ENCODE measurements at places on chromosomes 7 and 10. TPM values are rescaled to one million over a fixed set of nuclear protein-coding genes. Genes with fewer than 3 reads are reported as not detected.

DNA sequence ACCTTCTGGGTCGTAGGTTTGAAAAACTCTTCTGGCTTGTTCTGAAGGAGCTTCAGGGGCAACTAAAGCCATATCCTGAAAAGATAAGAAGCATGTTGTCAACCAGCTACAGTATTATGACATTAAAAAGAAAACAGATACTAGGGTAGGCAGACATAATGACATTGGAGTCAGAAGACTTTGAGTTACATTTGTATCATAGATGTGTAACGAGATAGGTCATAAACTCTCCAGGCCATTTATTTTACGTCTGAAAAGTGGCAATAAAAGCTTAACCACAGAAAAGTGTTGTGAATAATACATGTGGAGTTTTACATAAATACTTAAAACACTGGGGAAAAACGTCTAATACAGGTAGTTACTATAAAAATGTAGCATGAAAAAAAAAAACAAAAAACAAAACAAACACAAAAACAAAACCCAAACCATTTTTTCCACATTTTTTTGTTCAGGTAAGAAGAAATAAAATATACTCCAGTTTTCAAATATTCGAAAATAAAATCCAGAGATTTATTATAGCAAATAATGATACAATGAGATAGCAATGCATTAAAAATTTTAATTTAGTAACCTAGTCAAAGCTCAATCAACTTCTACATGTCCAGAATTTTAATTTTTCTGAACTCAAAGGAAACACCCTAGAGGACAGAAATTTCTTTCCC, 64.1 kb downstream of the MINDY3 start:
- no peak for DNase-seq

The NHLRC2 gene
- 37.5 TPM for total RNA-seq

The PPIA gene
- 961 TPM for total RNA-seq

GRCh38 chr7:112150823-112151641, 55.2 kb downstream of the DOCK4 start:
- no peak for DNase-seq

All from posterior vena cava (tissue), 2 donors.